Upper lobe of left lung (tissue), 6 donors: ENCODE measurements at places on chromosomes 6 and 20. TPM values are rescaled to one million over a fixed set of nuclear protein-coding genes. Genes with fewer than 3 reads are reported as not detected.

DNA sequence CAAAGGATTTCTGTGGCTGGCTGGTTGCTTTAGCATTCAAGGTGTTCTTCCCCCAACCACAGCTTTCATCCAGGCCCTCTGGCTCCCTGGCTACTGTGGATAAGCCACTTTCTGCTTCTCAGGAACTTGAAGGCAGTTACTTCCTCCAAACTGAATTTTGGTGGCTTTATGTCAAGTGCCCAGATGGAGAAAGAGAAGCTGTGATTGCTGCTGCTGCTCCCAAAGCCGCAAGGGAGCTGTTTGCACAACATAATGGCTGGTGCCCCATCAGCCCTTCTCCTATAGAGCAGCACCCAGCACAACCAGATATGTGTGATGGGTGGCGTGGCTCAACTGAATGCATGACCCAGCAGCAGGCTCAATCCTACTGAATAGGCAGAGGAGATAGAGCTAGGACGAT is 465.2 kb downstream of the MAFB start:
- no peaks in the 10 kb centered on the region for H3K36me3 ChIP-seq
- DNase-seq = no peak
- H3K27ac ChIP-seq = no peak overlapping the region

GRCh38 chr20:63033794-63034709 is 27.3 kb upstream of the BHLHE23 start:
- no peaks in the 10 kb centered on the region for H3K36me3 ChIP-seq
- H3K4me1 ChIP-seq = no peaks in the 10 kb centered on the region
- H3K27ac ChIP-seq = no peak overlapping the region
- no peaks in the 10 kb centered on the region for H3K27me3 ChIP-seq
- H3K4me3 ChIP-seq = no peak overlapping the region

- H3K4me1 ChIP-seq = no peaks in the 10 kb centered on the region
- DNase-seq = no peak
- no peaks in the 10 kb centered on the region for H3K36me3 ChIP-seq
- no peak overlapping the region for H3K4me3 ChIP-seq
- H3K27ac ChIP-seq = no peak overlapping the region
Measured at GRCh38 chr6:22399693-22400092, 102.9 kb upstream of the PRL start.

GRCh38 chr20:20740541-20740940 is 28.1 kb upstream of the RALGAPA2 start:
- peaks cover 49% of the 10 kb centered on the region for H3K4me1 ChIP-seq
- H3K4me3 ChIP-seq = no peak overlapping the region
- H3K36me3 ChIP-seq = no peaks in the 10 kb centered on the region
- H3K27me3 ChIP-seq = no peaks in the 10 kb centered on the region
- DNase-seq = no peak
- peak overlapping the region; percentile 63 for H3K27ac ChIP-seq

GRCh38 chr6:75381877-75382633 is 97.5 kb upstream of the TMEM30A start:
- no peak overlapping the region for H3K27ac ChIP-seq
- no peaks in the 10 kb centered on the region for H3K4me1 ChIP-seq
- DNase-seq = no peak
- H3K36me3 ChIP-seq = no peaks in the 10 kb centered on the region

GRCh38 chr6:148999929-149000468 is 253.2 kb downstream of the UST start:
- DNase-seq = no peak
- no peak overlapping the region for H3K27ac ChIP-seq
- peaks cover 6% of the 10 kb centered on the region for H3K4me1 ChIP-seq
- no peak overlapping the region for H3K4me3 ChIP-seq

- no peak overlapping the region for H3K27ac ChIP-seq
- no peaks in the 10 kb centered on the region for H3K4me1 ChIP-seq
- no peaks in the 10 kb centered on the region for H3K27me3 ChIP-seq
- H3K4me3 ChIP-seq = no peak overlapping the region
Measured at GRCh38 chr6:45625191-45625664, 247.5 kb upstream of the SUPT3H start.

C2 gene
- total RNA-seq = 170 TPM

TCP11 gene
- 0.30 TPM for total RNA-seq

VIP gene
- total RNA-seq = 0.26 TPM

CSNK2B gene
- total RNA-seq = 144 TPM

WFDC10B gene
- total RNA-seq = not detected
